ENCODE measurements at places on chromosomes 2 and 18.

DNA sequence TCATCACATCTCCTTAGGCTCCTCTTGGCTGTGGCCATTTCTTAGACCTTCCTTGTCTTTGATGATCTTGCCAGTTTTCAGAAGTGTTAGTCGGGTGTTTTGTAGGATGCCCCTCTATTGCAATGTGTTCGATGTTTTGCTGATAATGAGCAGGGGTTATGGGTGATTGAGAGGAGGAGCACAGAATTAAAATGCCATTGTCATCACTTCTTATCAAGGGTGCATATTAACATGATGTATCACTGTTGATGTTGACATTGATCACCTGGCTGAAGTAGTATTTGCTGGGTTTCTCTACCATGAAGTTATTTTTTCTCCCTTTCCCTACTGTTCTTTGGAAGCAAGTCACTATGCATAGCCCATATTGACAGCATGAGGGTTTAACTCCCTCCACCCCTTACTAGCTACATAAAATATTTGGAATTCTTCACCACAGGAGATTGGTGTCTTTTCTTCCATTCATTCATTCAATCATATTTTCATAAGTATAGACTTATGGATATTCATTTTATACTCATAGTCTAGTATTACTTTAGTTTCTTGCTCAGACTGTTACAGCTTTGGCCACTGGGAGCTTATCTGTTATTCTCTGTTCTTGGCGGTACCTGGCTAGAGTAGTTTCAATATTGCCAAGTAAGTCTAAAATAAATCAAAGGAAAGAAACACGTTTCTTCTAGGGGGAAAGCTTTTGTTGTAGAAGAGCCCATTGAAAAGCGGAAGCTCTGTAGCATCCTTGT lies 54.5 kb upstream of the TMEM87B start:
- no peak for DNase-seq

GRCh38 chr18:58529714-58530354 lies 99.1 kb downstream of the ALPK2 start:
- DNase-seq, result peak; percentile 61

DNA sequence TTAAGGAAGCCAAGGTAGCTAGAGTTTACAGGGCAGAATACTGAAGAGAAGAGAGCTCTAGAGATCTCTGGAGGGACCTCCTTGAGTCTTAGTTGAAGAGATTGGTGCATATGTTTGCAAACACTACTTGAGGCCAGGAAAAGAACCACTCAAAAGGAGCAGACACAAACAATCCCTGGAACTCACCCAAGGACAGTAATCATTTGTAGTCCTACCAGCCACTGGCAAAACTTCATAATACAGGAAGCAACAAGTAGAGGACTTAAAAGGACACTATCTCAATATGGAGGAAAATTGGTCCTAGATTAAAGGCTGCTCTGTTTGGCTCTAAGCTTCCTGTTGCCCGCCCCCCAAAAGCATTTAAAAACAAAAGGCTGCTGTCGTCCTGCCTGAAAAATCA lies 46.9 kb upstream of the UBXN4 start:
- no peak for DNase-seq

GRCh38 chr2:172098650-172099471 lies 3.8 kb downstream of the DLX2 start:
- peak; percentile 54 for DNase-seq

DNA sequence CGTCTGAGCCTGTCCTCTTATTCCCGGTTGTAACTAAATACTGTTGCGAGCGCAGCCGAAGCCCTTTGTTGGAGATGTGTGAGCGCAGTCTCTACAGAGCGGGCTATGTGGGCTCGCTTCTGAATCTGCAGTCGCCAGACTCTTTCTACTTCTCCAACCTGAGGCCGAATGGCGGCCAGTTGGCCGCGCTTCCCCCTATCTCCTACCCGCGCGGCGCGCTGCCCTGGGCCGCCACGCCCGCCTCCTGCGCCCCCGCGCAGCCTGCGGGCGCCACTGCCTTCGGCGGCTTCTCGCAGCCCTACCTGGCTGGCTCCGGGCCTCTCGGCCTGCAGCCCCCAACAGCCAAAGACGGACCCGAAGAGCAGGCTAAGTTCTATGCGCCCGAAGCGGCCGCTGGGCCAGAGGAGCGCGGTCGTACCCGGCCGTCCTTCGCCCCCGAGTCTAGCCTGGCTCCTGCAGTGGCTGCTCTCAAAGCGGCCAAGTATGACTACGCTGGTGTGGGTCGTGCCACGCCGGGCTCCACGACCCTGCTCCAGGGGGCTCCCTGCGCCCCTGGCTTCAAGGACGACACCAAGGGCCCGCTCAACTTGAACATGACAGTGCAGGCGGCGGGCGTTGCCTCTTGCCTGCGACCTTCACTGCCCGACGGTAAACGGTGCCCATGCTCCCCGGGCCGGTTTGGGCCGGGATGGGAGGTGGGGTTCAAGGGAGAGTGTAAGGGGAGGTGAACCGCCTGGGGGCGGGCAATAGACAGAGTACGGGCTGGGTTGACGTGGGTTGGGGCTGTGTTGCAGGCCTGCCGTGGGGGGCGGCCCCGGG lies at the start of gene HOXD12:
Gene HOXD12 (plus strand): TSS at position 68 of the 819 bp plus-strand sequence. CDS start 7 bp downstream, at position 75.
- no peak for DNase-seq

GRCh38 chr2:42960002-42960841 lies 167.8 kb upstream of the HAAO start:
- no peak for DNase-seq

Measured in activated CD4-positive, CD25-positive, alpha-beta regulatory T cell treated with anti-CD3 and anti-CD28 coated beads, Interleukin-2, amount 50 U/mL, for 72 hours (primary cell).